Urinary bladder (tissue), 4 donors: ENCODE measurements at places on chromosomes 5 and 9. TPM values are rescaled to one million over a fixed set of nuclear protein-coding genes. Genes with fewer than 3 reads are reported as not detected.

GRCh38 chr5:83270311-83270710 is 193.0 kb downstream of the XRCC4 start:
- DNase-seq, result no peak

GRCh38 chr5:123265551-123265950 is 157.7 kb downstream of the CEP120 start:
- no peak for DNase-seq

GRCh38 chr5:169115461-169116124 is 185.3 kb downstream of the SLIT3 start:
- no peak for DNase-seq

DNA sequence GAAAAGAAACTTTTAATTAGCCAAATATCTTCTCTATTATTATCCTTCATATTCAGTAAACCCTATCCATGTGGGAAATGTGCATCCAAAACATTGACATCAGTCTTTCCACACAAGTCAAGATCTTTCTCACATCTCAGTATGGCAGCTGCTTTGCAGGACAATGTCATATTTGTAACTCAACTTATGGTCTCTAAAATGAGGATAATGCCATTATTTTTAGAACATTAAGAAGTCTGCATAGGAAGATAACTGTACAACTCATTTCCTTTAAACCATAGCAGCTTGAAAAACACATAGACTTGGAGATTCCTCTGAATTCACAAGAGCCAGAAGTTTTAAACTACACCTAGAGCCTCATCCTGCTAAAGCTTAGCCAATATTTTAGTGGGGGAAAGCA is 43.7 kb downstream of the MCTP1 start:
- no peak for DNase-seq

DNA sequence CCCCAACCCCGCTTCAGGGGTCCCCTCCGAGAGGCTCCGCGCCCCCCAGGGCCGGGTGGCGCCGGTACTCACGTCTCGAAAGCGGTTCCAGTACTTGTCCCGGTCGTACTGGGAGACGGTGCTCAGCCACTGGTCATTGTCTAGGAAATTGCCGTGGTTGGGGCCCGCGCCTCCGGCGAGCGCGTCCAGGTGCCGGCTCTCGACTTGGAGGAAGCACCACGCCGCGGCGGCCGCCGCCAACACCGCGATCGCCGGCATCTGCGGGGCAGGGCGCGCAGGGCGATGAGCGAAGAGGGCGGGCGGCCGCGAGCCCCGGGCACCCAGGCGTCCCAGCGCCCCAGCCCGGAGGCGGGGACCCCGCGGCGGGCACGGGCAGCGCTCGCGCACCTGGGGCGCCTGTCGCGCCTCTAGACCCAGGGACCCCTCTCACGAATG is 808 bp downstream of the SPOCK1 start:
- no peak for DNase-seq

DNA sequence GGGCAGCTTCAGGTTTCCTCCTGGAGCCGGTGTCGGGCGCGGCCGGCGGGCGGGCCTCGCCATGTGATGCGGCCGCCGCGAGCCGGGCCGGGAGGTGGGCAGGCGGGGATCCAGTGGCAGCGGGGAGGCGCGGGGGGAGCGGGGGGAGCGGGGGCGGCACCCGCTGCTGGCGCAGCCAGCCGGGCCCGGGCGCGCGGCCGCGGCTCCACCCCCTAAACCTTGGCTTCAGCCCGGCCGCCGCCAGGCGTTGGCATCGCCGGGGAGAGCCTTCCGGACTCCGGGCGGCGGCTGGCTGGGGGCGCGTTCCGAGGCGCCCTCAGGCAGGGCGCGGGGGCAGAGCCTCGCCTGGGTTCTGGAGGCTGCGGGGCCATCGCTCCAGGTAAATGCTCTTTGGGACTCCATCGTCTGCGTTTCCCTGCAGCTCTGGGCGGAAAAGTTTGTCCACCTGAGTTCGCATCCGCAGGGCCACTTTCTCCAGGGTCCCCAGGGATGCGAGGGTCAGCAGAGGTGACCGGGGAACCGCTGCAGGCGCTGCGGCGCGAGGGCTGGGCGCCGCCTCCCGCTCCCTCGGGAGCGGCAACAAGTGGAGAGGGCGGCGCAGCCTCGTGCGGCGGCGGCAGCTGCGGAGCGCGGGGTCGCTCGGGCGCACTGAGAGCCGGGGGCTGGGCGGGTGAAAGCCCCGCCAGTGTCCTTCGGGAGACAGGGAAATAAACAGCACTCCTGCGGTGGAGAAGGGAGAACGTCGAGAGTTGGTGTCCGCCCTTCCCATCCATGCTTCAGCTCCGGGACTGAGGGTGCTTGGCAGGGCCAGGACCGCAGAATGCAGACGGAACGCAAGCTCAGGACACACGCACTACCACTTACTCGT is at the start of gene ARHGEF28:
ARHGEF28 (plus strand) TSS at position 253 of the 868 bp plus-strand sequence. CDS start 58,656 bp downstream, outside the sequence.
- DNase-seq, result no peak

DNA sequence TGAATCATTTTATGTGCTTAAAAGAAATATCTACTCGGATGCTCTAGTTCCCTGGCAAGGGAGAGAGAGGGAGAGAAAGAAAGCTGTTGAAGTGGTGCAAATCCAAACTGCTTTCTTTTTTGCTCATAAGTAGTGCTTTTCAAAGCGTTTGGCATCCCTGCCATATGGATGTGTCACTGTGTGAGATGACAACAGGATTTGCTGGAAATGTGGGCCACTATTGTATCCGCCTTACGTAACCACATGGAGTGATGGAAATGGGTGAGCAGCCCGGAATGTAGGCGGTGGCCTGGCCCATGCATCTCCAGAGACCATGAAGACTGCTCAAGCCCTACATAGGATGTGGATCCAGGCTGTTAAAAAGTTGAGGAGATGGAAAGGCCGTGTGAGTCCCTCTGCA is 30.8 kb downstream of the TJP2 start:
- DNase-seq, result no peak

- DNase-seq, result no peak
These were observed 533.4 kb downstream of the CSNK1G3 start for GRCh38 chr5:124045412-124045811.

DNA sequence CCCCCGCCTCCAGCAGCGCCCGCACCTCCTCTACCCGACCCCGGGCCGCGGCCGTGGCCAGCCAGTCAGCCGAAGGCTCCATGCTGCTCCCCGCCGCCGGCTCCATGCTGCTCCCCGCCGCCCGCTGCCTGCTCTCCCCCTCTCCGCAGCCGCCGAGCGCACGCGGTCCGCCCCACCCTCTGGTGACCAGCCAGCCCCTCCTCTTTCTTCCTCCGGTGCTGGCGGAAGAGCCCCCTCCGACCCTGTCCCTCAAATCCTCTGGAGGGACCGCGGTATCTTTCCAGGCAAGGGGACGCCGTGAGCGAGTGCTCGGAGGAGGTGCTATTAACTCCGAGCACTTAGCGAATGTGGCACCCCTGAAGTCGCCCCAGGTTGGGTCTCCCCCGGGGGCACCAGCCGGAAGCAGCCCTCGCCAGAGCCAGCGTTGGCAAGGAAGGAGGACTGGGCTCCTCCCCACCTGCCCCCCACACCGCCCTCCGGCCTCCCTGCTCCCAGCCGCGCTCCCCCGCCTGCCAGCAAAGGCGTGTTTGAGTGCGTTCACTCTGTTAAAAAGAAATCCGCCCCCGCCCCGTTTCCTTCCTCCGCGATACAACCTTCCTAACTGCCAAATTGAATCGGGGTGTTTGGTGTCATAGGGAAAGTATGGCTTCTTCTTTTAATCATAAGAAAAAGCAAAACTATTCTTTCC is 19.3 kb downstream of the CDKN2A start:
- DNase-seq, result no peak

GRCh38 chr9:87275047-87275725 is 222.5 kb upstream of the DAPK1 start:
- no peak for DNase-seq

Gene GLDC
- total RNA-seq, result 0.74 TPM

Gene TCERG1
- 145 TPM for total RNA-seq

Gene OR1J2
- not detected for total RNA-seq

Gene HCN1
- 0.26 TPM for total RNA-seq
